ENCODE measurements at places on chromosomes 3 and 15.

DNA sequence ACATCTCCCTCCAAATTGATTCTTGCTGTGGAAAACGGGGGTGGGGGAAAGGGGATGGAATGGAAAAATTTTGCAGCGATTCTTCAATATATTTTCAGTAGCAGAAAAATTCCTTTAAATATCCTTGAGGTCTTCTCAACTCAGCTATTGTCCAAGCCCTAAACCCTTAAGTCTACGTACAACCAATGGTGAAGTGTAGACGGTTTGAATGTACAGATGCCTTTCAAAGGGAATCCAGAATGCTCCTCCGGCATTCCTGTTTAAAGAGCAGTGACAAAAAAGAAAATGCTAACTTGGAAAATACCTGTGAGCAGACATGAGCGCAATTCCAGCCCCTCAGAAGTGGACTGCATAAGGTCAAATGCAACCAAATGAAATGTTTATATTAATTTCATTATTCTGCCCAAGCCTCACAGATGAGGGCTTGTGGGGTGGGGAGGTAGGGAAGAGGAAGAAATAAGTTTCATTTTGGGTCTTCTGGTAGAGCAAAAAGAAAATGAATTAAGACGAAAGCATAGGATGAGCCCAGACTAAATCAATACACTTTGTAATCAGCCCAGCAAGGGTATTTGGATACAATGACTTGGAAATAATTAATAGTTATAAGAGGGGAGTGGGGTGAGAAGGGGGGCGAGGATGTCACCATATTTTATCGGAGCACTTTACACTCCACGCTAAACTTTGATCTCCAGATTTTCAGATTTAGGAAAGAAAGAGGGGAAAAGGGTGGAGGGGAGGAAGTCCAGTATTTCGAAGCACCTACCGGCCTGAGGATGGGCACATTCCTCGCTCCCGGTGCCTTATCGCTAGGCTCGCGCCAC, 2.7 kb downstream of the FOXP1 start:
- H3K36me3 ChIP-seq: no peaks in the 10 kb centered on the region
- H3K4me3 ChIP-seq: peak overlapping the region; percentile 67
- H3K27me3 ChIP-seq: no peaks in the 10 kb centered on the region
- H3K4me1 ChIP-seq: no peaks in the 10 kb centered on the region

GRCh38 chr3:186986406-186986805, 56.1 kb downstream of the ST6GAL1 start:
- no peak for DNase-seq
- no peak overlapping the region for H3K4me3 ChIP-seq
- H3K27ac ChIP-seq: peak overlapping the region; percentile 23
- no peaks in the 10 kb centered on the region for H3K27me3 ChIP-seq
- no peaks in the 10 kb centered on the region for H3K36me3 ChIP-seq
- no peaks in the 10 kb centered on the region for H3K4me1 ChIP-seq

DNA sequence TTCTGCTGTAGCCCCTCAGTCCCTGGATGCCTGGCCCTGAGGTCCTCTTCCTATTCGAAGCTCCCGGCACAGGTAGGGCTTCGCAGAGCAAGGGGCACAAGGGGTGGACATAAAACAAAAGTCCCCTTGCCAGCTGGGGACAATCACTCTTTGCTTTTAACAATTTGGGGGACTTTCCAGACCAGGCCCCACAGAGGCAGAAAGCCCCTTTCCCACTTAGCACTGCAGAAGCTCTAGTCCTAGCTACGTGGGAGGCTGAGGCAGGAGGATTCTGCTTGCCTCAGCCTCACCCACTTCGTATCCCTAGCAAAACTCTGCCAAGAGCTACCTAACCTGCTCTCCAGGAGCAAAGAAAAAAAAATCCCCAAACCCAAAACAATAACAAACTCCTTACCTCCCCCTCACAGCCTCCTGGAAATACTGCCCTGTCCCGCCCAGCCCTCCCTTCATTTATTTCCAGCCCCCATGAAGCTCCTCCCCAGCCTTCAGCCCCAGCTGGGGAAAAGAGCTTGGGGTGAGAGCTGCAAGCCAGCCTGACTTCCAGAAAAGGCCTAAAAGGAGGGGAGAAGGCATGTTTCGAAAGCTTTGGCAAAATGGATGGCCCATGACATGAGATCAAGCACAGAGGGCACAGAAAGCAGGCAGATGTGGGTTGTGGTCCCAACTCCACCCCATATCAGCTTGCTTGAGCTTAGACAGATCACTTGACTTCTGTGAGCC, at the start of gene CIDEC:
CIDEC (minus strand) TSS at position 424 of the 720 bp plus-strand sequence. CDS start 1,767 bp downstream, outside the sequence.
- H3K27me3 ChIP-seq: no peaks in the 10 kb centered on the region
- no peak for DNase-seq
- H3K36me3 ChIP-seq: no peaks in the 10 kb centered on the region

GRCh38 chr3:107993771-107994170, 97.1 kb downstream of the CD47 start:
- no peaks in the 10 kb centered on the region for H3K36me3 ChIP-seq
- no peak for DNase-seq
- H3K27me3 ChIP-seq: no peaks in the 10 kb centered on the region
- H3K4me1 ChIP-seq: no peaks in the 10 kb centered on the region
- H3K4me3 ChIP-seq: no peak overlapping the region
- H3K27ac ChIP-seq: no peak overlapping the region

DNA sequence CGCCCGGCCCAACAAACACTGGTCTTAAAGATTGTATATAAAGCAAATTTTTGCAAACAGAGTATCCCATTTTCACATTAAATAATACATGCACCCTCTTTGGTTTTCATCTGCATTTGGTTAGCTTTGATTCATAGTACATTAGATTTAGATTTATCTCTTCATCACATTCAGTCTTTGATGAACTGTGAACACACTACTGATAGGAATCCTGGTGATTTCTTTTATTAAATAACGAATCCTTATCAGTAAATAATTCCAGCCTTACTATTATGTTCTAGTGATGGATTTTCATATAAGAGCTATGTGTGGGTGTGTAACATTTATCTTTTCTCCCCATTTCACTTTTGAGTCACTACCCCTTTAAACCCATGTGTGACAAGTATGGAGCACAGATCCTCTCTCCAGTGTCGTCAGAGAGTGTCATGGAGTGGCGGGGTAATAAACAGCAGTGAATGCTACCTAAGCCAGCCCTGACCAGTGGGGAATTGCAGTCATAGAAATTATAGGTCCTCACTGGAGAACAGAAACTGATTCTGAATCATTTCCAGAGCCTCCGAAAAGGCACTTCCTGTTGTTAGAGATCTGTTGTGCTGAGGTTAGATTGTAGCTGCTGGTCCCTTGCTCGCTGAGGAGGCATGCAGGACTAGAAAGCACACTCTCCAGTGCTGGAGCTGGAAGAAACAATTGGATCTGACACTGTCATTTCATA, 22.0 kb downstream of the SLC7A14 start:
- no peaks in the 10 kb centered on the region for H3K4me1 ChIP-seq
- H3K27ac ChIP-seq: no peak overlapping the region
- DNase-seq: no peak
- no peaks in the 10 kb centered on the region for H3K36me3 ChIP-seq
- H3K27me3 ChIP-seq: no peaks in the 10 kb centered on the region

DNA sequence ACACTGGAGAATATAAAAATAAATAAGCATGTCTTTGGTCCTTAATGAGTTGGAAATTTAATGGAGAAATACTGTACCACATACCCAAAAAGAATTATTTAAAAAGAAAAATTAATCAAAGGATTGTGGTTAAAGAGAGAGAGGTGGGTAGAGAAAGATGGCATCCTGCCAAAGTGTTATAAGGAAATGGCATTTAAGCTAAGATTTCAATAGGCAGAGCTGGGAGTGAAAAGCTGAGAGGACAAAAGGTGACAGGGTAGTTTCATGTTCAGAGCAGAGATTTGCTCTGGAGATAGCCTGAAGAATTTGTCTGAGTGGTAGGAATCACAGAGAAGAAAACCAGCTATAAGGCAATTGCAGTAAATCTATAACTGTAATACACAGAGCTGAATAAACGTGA, 181.0 kb downstream of the SI start:
- DNase-seq: no peak
- no peak overlapping the region for H3K27ac ChIP-seq
- H3K4me1 ChIP-seq: no peaks in the 10 kb centered on the region
- H3K36me3 ChIP-seq: no peaks in the 10 kb centered on the region
- no peak overlapping the region for H3K4me3 ChIP-seq
- H3K27me3 ChIP-seq: no peaks in the 10 kb centered on the region

GRCh38 chr3:72862314-72863090, 14.3 kb upstream of the SHQ1 start:
- no peak overlapping the region for H3K27ac ChIP-seq
- no peaks in the 10 kb centered on the region for H3K4me1 ChIP-seq
- H3K36me3 ChIP-seq: no peaks in the 10 kb centered on the region
- no peaks in the 10 kb centered on the region for H3K27me3 ChIP-seq
